Fibroblast of lung (primary cell): ENCODE measurements at places on chromosomes 1 and 21. TPM values are rescaled to one million over a fixed set of nuclear protein-coding genes. Genes with fewer than 3 reads are reported as not detected.

GRCh38 chr1:83515578-83516154, 483.3 kb downstream of the TTLL7 start:
- DNase-seq, result no peak

DNA sequence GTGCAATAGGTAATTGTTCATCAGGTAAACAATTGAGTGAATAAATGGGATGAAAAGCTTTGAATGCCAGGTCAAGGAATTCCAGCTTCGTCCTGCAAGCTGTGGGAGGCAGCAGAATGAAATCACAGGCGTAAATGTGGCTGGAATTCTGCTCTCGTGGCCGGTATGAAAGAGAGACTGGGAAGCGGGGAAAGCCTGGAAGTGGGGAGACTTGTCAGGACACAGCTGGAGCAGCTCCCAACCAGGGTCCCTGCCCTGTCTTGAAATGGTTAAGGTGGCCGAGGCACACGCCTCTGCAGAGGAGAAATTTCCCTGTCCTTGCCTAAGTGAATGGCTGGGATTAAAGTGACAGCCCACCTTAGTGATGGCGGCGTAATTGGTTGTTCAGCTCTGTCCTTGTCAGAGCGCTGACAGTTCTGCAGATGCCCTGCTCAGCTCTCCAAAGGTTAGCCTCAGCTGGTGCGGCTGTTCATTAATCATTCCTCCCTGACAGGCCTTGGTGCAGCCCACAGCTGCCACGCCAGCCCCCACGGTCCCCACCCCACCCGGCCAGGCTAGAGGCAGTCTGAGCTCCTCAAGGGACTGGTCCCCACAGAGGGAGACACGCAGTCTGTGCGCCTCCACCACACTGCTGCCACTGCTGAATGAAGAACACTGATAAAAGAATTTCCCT, 398.3 kb upstream of the POU3F1 start:
- no peak for DNase-seq

GRCh38 chr1:109935451-109935900, 24.8 kb downstream of the CSF1 start:
- no peak for DNase-seq

DNA sequence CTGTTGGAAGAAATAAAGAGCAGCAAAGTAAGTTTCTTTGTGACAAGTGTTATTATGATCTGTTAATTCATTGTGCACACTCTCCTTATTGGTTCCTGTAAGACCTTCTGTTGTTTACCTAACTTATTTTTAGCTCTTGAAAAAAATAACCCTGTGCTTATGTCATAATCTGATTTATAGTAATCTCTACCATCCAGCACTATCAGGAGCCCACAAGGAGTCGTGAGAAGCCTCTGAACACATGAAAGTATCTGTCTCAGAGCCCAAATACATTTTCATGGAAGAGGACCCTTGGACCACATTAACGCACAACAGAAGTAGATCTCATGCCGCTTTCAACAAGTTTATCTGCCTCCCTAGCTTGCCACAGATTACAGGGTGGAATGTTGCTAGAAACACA, 45.8 kb downstream of the CENPF start:
- DNase-seq, result no peak

- DNase-seq, result peak; percentile 85
Observed at GRCh38 chr1:207404849-207405525, 49.1 kb upstream of the CR2 start.

GRCh38 chr1:64240206-64240605, 36.8 kb downstream of the UBE2U start:
- peak; percentile 67 for DNase-seq

DNA sequence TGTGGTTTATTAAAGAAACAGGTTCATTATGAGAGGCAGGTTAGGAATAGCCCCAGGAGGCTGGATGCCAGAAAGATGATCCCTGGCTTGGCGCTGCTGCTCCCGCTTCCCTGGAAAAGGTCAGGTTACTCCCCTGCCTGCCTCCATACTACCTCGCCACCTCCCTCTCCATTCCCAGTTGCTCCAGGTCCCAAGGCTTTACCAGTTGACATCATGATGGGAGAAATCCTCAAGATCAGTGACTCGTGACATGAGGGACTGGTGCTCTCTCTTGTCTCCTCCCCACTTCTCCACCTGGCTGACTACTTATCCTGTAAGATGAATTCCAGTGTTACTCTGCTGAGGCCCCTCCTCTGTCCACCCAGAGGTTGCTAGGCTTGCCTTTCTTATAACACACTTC, 19.7 kb downstream of the VASH2 start:
- DNase-seq, result no peak

DNA sequence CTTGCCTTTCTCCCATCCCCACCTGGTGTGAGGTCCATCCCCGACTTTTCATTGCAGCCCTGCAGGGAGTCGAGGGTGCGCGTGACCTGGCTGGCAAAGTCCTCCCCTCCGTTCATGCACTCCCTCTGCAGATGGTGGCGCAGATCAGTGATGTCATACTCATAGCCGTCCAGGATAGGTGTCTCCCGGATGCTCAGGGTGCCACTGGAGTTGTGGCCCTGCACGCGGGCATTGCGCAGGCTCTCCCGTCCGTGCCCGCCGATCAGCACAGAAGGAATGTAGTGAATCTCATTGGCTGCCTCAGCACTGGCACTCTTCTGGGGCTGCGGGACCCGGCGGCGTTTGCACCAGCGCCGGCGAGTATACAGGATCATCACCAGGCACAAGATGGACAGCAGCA, 132.1 kb downstream of the ASTN1 start:
- no peak for DNase-seq

DNA sequence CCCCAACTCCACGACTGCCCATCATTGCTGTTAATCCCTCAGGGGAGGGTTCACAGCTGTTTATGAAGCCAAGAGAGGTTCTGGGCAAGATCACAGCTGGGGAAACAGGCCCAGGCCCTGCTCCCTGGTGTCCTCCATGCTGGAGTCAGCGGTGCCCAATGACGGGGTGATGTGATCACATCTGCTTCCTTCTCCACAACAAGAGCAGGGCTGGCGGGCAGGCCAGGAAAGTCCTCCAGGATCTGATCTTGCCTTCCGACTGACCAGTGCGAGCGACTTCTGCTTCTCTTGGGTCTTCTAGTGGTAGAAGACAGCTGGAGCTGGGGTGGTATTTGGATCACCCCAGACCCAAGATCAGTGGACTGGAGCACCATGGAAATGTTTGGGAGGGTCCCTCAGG, 951 bp upstream of the LINGO4 start:
- no peak for DNase-seq

GRCh38 chr1:15028102-15028501, 125.4 kb upstream of the TMEM51 start:
- DNase-seq, result peak; percentile 28

DNA sequence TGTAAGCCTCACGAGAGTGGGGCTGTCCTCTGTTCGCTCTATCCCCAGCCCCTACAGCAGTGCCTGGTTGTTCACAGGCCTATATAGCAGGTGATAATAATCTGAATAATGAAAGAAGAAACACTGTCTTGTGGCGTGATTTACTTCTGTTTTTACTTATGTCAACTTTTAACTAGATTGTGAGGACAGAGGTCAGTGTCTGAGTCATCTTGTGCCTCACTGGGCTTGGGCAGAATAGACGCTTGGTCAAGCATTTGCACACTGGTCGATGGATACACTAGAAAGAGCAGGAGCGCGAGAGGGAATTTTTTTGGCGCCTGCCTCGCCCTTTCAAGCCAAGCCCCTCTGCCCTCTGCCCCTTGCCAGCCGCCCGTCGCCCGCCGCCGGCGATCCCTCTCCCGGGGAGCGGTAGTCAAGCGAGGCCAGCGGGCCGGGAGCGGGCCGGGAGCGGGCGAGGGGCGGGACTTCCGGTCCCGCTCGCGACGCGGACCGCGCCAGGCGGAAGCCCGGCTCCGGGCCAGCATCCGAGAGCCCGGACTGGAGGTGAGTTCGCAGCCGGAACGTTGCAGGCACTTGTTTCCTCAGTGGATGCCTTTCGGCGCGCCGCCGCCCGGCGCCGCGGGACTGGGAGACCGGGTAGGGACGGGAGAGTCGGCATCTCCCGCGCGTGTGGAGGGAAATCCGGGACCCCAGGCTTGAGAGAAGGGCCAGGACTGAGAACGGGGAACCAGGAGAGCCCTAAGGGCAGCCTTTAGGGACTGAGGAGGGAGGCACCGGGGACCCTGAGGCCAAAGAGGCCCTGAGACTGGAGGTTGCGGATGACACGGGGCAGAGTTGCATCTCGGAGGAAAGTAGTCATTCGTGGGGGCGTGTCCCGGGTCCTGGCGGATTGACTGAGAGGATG, at the start of gene DISP1:
DISP1 (plus strand) TSS at position 504 of the 904 bp plus-strand sequence. CDS start 127,785 bp downstream, outside the sequence.
- peak; percentile 81 for DNase-seq

DNA sequence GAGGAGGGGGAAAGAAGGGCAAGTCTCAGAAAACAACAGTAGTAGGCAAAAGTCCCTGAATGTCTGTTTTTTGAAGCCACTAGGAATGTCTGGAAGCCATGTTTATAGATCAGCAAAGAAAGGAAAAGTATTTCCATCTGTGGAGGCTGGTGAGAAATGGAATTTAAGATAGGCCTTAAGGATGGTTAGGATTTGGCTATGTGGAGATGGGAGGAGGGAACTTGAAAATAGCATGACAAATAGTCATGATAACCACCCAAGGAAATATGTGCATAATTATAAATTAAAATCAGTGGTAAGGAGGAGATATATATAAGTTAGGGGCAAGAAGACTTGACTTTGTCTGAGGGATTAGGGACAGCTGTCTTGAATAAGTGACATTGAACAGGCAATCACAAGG, 33.8 kb upstream of the FGGY start:
- DNase-seq, result no peak

- no peak for DNase-seq
Observed at GRCh38 chr1:167651161-167651693, 21.2 kb downstream of the RCSD1 start.

DNA sequence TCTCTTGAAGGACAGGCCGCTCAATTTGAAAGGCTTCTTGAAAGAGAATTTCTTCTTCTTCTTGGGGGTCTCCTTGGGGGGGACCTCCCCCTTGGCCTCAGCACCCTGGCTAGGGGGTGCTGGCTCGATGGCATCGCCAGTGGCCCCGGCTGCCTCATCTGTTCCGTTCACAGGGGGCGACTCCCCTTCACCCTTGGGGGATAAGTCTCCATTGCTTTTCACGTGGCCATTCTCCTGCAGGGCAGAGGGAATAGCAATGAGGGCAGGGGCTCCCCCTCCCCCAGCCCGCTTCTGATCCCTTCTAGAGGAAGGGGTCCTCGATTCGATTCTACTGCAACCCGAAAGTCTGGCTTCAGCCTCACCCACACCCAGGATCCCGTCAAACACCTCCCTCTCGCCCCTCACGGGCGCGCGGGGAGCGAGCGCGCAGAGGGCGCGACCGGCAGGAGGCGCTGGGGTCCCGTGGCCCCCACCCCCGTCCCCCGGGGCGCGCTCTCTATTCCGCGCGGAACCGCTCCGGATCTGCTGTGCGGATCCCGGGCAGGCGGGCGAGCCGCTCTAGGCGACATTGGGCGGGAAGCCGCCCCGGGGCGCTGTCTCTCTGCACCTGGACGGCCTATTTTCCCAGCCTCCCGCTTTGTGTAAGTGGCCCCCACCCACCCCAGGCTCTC, 1.0 kb downstream of the MARCKSL1 start:
- peak; percentile 36 for DNase-seq

DNA sequence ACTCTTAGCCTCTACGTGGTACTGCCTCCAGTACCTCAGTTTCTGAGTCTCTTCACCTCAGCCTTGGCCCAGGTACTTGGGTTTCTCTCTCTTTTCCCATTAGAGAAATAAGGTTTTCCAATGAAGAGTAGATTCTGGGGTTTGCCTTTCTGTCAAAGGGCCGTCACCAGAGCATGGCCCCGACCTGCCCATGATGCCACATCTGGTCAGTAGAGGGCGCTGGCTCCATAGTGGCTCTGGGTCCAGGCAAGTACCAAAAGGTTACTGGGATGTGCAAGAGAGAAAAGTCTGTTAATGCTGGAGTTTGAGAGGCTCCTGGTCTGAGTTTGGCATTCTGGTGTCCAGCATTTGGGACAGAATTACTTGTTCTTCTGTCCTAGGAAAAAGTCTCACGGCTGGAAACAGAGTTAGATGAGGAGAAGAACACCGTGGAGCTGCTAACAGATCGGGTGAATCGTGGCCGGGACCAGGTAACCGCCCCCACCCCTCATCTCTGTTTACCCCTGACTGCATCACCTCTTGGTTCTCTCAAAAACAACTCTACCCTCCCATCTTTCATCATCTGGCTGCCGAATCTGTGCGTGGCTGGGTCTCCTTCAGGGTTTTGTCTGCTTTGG, 5.3 kb upstream of the TUFT1 start:
- DNase-seq, result peak; percentile 74

DNA sequence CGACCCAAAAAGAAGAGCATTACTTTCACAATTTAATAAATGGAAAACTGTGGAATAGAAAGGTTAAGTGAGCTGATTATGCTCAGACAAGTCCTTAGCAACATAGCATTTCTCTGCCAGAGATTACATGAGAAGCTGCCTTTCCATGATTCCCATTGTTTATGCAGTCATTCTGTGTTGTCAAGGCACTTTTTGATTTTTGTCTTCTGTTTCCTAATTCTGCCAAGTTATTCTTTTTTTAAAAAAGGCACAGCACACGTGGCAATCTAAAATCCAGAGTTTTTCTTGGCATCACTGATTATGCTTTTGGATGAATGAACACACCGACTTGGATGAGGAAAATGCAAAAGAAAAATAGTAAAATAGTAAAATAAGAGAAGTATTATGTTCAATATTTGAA, 185.0 kb downstream of the RGS7 start:
- DNase-seq, result peak; percentile 3

DNA sequence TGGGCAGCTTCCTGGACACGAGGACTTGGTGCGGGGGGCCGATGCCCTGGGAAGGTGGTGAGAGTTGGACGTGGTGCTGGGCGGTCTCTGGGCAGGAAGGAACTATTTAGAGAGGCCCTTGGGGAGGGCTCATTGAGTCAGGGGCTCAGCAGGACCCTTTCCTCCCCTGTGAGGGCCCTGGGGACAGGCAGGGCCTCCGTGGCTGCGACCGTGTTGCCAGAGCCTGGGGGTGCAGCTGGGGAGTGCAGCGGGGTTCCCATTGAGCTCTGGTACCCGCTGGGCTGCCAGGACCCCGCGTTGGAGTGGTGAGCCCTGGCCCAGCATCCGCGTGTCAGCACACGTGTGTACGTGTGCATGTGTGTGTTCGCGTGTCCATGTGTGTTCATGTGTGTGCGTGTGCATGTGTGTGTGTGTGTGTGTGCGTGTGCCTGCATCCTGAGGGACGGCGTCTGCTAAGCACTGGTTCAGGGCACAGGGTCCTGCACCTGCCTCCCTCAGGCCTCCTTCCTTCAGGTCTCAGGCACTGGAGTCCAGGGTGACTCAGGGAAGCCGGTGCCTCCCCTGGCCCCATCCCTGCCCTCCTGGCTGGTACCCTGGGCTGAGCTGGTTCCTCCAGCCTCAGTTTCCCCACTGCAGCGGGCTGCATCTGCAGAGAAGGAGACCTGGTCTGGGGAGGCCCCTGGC, 10.7 kb downstream of the RNF223 start:
- no peak for DNase-seq

IRF6 gene
- under 0.01 and 0.66 TPM in 2 replicates for total RNA-seq

LCE2B gene
- total RNA-seq, result not detected in 2 replicates

VANGL2 gene
- under 0.01 TPM in 1 of 2 replicates, not detected in the other for total RNA-seq

NTNG1 gene
- 4.4 and 8.6 TPM in 2 replicates for total RNA-seq

VPS45 gene
- 30.6 and 42.6 TPM in 2 replicates for total RNA-seq

FAM177B gene
- not detected in 2 replicates for total RNA-seq

RPL22 gene
- 159 and 227 TPM in 2 replicates for total RNA-seq

HTR6 gene
- total RNA-seq, result under 0.01 TPM in 1 of 2 replicates, not detected in the other
